ENCODE measurements at places on chromosomes 6 and 20.

DNA sequence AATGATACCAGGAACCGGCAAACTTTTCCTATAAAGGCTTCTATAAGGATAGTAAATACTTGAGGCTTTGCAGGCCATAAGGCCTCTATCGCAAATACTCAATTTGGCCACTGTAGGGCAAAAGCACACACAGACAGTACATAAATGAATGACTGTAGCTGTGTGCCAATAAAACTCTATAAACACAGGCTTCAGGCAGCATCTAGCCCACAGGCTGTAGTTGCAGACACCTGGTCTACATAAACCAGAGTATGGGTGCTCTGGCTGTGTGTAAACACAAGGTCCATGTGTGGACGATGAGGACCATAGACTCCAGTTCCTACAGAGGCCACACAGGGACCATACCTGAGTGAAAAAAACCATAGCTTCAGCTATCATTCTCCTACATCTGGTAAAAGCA is 52.2 kb downstream of the ZMYND8 start:
- DNase-seq: no peak

GRCh38 chr6:148293181-148293995 is 49.2 kb upstream of the SASH1 start:
- DNase-seq: no peak

- no peak for DNase-seq
These were observed 9.3 kb upstream of the ZFP64 start for GRCh38 chr20:52200870-52201269.

DNA sequence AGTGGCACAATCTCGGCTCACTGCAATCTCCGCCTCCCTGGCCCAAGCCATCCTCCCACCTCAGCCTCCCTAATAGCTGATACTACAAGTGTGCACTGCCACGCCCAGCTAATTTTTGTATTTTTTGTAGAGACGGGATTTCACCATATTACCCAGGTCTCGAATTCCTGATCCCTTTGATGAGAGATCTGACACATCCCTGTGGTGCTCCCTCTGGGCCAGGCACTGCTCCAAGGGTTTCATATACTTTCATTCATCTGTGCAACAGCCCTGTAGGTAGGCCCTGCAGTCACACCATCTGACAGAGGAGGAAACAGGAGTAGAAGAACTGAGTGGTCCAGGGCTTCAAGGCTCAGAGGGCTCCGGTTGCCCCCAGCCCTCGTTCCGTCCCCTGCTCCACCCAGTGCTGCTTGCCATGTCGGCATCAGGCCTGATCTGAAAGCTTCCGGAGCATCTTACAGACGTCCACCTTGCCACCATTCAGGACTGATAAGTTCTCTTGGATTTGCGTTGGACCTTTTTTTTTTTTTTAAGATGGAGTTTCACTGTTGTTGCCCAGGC is 3.3 kb downstream of the ZGPAT start:
- DNase-seq: no peak

GRCh38 chr6:26142026-26142425 is 54.8 kb downstream of the HFE start:
- no peak for DNase-seq

DNA sequence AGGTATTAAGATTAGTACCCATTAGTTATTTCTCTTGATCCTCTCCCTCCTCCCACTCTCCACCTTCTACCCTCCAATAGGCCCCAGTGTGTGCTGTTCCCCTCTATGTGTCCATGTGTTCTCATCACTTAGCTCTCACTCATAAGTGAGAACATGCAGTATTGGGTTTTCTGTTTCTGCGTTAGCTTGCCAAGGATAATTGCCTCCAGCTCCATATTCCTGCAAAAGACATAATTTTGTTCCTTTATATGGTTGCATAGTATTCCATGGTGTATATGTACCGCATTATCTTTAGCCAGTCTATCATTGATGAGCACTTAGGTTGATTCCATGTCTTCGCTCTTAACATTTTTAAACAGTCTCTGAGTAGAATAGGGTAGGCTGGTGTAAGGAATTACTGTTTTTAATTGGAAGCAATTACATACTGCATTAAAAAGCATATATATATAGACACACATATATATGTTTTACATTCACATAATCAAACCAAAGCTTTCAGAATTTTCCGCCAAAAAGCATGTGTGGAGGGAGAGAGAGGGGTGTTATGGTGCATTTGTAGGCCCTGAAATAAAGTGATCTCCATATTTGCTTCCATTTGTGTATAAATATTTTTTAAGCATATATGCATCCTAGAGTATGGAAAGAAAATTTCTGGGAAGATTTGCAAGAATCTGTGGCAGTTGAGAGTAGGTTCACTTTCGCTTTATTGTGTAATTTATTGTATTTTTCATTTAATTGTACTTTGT is 709 bp upstream of the ANKEF1 start:
- no peak for DNase-seq

- no peak for DNase-seq
These were observed 40.4 kb upstream of the NAA20 start for GRCh38 chr20:19976595-19977372.

- DNase-seq: no peak
These were observed 1.6 kb downstream of the SAMD10 start for GRCh38 chr20:63977739-63978276.

DNA sequence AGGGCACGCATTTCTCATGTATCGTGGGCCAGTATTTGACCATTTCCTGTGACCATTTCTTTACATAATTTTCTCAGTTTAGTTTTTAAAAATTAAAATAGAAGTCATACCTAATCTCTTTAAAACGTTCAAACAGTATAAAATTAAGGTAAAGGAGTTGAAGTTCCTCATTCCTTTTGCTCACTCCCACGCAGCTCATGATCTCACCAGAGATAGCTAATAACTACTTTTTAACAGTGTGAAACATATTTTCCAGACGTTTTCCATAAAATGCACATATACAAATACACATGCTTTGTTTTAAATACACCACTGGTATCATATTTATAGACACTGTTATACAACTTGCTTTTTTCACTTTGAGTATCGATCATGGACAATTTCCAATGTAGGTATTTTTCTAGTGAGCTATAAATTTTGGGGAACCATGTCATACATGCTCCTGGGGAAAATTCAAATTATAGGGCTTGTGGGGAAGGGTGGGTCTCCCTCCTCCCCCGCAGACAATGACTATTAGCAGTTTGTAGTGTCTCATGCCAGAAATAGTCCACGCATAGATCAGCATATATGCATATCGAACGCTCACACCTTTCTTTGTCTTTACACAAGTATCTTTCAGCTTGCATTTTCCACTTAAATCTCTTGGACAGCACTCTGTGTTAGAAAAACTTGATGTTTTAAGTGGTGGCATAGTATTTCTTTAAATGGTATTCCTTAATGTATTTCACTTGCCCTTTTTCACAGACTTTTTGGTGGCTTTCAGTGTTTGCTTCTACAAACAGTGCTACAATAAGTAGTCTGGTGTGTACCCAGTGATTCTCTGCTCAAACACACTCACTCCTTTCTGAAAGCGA is 145.5 kb upstream of the ZNF217 start:
- DNase-seq: no peak

DNA sequence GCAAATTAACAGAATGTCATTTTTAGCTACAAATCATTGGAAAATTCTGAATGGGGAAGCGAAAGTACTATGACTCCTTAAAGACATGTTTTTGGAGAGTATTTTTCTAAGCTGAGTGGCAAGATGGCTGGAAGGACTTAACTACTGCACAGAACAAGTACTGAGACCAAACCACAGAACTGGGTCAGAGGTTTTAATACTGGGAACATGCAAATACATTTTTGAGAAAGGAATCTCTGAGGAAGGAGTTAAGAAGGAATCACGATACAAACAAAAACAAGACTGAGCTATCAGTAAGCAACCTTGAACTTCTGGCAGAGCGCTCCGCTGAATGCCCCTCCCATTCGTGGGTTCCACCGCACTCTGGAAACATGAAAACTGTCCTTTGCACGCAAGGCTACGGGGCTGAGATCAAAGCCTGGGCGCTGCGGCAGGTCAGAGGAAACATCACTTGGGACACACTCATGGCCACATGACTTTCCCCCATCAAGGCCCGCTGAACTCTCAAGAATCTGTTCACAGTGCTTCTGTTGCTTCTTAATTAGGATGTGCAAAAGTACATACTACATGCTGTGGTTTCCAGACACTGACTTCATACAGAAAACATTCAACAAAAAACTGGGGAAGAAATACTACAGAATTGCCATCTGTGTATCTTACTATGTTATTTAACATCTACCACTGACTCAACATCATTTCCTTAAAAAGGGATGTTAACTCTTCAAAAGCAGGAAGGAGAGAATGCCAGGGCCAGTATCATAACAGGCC is 27.8 kb downstream of the SLC23A2 start:
- peak; percentile 63 for DNase-seq

DNA sequence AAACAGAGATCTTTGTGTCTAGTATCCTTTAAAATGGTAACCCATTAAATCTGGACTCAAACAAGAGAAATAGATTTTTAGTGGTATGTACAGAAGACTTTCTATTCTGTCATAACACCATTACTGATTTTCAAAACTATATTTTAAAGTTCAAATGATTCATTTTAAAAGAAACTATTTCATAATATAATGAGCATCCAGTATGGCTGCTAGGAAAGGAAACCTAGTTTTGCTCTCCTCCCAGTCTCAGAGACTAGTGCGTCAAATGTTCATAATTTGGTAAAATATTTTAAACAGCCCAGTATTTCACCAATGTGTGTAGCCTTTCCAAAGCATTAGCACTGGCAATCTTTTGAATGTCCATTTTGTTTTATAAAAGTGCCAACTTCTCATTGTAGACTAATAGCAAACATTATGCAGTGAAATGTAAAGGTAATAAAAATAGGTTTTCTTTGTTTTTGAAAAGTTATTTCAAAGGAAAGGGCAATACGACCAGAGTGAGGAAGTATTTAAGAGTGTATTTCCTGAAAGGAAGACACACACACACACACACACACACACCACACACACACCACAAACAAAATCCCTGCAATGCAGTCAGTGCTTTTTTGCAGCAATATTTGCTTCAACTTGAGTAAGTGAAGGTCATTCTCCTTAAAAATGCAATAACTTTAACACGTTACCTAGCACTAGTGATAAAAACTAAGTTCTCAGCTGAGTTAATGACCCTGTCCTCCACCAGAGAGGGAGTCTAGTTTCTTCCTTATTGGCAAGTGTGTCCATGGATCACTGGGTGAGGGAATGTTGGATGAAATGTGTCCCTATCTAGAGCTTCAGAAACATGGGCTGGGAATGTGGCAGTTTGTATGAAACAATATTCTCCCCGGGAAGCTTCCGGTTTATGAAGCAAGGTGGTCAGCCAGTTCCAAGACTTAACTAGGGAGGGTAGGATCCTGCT is 4.6 kb downstream of the PPP1R3G start:
- DNase-seq: no peak

- DNase-seq: no peak
These were observed 15.5 kb upstream of the PRDM1 start for GRCh38 chr6:106070636-106071035.

GRCh38 chr6:39770446-39770845 is 21.7 kb upstream of the DAAM2 start:
- no peak for DNase-seq

- no peak for DNase-seq
These were observed 750.4 kb downstream of the TENT5A start for GRCh38 chr6:81002126-81002525.

GRCh38 chr6:132728616-132729015 is 14.8 kb upstream of the VNN1 start:
- no peak for DNase-seq

DNA sequence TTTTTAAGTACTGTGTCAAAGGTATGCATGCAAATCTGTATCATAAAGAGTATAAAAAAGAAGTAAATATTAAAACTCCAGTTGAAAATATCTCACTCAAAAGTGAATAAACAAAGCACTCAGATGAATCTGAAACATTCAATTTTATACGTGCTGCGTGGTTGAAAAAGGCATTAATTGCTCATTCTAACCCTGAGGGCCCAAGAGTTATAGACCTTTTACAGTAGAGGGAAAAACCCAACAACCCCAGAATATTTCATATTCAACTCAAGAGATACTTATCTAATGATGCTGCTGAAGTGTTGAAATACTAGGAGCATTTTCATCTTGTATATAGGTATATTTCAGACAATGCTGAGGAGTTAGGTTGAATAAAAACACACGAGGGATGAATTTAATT is 862.8 kb upstream of the CITED2 start:
- DNase-seq: no peak

DNA sequence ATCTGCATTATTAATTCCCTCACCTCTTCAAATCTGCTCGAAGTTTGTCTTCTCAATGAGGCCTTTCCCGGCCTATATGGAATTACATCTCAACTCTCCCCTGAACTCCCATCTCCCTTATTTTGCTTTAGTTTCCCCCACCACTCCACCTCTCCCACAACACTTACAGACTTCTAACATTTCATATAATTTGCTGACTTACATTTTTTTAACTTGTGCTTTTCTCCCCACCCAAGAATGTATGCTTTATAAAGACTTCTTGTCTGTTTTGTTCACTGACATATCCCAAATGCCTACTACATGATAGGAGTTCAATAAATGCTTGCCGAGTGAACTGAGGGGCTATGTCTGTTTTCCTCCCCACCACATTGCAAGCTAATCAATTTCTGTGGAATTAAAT is 3.9 kb upstream of the MARCKS start:
- DNase-seq: no peak
